Activated T-cell treated with anti-CD3 and anti-CD28 coated beads, Interleukin-2, amount 50 U/mL, for 72 hours (primary cell): ENCODE measurements at places on chromosomes 5 and 9.

DNA sequence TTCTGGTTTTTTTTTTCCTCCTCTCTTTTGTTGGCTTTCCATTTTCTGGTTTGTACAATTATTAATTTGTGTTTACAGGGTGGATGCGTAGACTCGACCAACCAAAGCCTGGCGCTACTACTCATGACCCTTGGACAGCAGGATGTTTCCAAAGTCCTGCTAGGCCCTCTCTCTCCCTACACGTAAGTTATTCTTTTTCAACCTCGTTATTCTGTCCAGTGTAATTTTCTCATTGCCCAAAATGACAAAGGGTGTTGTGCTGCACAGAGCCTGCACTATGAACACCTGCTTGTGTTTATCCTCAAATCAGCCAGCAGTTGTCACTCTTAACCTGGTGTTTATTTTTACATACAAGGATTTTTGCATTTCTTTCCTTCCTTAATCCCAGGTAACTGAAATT, 56.6 kb downstream of the RCL1 start:
- no peak for DNase-seq

DNA sequence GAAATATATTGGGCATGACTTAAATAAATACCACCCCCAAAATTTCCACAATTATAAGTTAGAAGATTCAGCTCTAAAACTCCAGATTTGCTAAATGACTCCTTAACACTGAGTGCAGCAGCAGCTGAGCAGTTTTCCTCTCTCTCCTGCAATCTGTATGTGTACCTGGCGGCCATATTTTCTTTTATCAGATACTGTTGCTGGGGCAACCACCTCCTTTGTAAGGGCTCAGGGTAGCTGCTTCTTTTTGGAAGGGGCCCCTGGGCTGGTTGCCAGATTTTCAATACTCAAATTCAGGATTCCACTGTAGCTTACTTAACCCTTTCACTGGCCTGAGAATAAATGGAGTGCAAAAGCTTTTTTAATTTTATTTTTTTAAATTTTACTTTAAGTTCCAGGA, 197.0 kb downstream of the TAF11L14 start:
- no peak for DNase-seq

GRCh38 chr5:17346811-17347210, 129.4 kb downstream of the BASP1 start:
- DNase-seq, result no peak

- DNase-seq, result no peak
Observed at GRCh38 chr5:9707732-9708462, 77.7 kb upstream of the TAS2R1 start.

DNA sequence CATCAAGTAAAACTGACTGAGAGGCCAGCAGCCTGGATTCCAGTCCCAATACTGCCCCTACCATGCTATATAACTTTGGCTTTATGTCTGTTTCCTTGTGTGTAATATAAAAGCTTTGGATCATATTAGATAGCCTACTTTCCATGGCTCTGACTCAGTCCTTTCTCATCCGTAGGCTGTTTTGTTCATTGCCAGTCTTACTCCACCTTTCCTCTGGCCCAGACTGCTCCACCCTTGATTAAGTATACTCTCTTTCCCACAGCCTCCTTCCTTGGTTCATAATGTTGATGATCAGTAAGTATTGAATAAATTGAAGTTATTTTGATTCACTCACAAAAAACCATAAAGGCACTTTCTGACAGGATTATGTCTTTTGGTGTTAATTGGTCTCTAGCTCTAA, 1.5 kb upstream of the MRPS30 start:
- DNase-seq, result no peak

DNA sequence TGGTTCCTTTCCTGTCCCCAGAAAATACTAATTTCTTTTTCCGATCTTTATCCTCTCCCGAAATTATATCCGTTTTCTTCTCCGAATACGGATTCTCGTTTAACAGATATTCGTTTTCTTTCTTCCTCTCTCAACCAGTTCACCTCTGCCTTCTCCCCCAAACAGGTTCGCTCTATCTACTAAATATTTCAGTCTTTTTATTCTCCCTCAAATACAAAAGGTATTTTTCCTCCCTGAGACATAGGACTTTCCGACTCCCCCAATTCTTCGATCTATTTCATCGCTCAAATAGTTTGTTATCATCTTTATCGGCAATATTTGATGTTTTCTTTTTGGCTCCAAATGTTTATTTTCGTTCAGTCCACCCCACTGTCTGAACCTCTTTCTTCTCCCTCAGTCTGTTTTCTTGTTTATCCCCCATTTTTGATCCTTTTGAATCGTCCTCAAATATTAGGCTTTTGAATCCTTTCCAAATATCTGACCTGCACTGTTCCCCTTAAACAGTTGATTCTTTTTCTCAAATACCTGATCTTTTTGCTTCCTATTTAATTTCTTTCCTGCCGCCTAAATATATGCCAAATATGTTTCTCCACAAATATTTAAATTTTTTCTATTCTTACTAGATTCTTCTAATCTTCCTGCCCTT, 4.4 kb downstream of the PITX1 start:
- DNase-seq, result no peak

GRCh38 chr9:99977033-99977792, 70.8 kb downstream of the STX17 start:
- no peak for DNase-seq

GRCh38 chr5:7364226-7364875, 31.6 kb upstream of the ADCY2 start:
- DNase-seq, result no peak

DNA sequence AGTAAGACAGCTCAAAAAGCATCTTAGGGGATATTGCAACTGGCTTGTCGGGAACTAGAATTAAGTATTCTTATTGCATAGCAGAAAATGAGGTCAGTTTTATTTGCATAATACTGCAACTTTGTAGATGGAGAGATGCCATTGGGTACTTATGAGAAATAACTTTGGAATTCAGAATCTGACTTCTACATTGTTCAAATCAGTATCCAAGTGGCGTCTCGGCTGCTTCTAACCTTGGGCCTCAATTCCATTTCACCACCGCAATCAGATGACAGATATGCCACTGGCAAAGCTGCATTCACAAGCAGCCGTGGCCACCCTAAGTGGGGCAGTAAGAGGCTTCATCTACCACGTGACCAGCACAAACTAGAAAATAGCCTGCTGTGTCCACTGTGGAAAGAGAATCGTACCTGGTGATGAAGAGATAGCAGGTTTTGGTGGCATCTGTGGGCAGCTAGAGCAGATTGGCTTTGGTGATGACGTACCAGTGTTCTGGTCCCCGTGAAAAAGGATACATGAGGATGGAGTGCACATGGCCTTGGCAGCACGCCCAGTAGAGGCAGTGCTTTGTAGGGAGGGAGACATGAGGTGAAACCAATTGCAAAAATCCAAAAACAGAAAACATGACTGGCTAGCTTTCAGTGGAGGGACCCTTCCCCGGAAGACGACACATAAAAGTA, 116.6 kb downstream of the KLHL3 start:
- DNase-seq, result no peak

GRCh38 chr5:138597661-138598400, 22.6 kb upstream of the HSPA9 start:
- DNase-seq, result no peak

DNA sequence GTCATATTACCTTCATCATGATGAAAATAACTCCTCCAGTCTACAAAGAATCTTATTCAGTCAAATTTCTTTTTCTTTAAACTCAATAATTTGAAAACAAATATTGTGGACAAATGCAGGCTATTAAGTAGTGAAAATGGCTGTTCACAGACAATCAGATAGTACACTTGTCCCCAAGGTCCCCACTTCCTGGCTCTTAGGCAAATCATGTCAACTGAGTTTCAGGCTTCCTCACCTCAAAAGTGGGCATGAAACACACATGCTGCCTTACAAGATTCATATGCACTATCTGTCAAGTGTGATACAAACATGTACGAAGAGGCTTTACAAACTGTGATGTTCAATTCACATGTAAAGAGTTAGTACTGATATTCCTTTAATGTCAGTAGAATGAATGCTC, 385.2 kb upstream of the SEMA6A start:
- DNase-seq, result no peak

DNA sequence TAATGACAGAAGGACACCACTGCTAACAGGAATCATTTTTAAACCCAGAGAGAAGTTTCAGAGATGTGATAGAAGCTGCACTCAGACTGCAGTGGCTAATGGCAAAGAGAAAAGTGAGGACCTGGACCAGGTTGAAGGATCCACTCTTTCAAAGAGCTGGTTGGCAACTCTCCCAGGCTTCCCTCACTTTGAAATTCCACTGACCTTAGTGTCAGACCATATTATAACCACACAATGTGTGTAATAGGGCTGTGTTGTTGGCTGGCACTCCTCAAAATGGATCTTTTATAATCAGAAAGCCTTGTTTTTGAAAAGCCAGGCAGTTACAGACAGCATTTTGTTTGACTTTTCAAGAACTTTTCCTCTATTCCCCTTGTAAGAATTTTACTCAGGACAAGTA, 280.7 kb downstream of the PRELID2 start:
- DNase-seq, result no peak

GRCh38 chr5:41721516-41721915, 148.7 kb downstream of the OXCT1 start:
- DNase-seq, result no peak

- DNase-seq, result no peak
Observed at GRCh38 chr5:169871826-169872490, 108.3 kb downstream of the INSYN2B start.

- no peak for DNase-seq
Observed at GRCh38 chr5:42870882-42871418, 59.3 kb upstream of the SELENOP start.

GRCh38 chr9:133710661-133711427, 27.3 kb downstream of the SARDH start:
- DNase-seq, result no peak

- DNase-seq, result no peak
Observed at GRCh38 chr9:71879644-71880174, 31.3 kb downstream of the ABHD17B start.

- no peak for DNase-seq
Observed at GRCh38 chr5:132760601-132761317, 13.5 kb downstream of the CCNI2 start.

DNA sequence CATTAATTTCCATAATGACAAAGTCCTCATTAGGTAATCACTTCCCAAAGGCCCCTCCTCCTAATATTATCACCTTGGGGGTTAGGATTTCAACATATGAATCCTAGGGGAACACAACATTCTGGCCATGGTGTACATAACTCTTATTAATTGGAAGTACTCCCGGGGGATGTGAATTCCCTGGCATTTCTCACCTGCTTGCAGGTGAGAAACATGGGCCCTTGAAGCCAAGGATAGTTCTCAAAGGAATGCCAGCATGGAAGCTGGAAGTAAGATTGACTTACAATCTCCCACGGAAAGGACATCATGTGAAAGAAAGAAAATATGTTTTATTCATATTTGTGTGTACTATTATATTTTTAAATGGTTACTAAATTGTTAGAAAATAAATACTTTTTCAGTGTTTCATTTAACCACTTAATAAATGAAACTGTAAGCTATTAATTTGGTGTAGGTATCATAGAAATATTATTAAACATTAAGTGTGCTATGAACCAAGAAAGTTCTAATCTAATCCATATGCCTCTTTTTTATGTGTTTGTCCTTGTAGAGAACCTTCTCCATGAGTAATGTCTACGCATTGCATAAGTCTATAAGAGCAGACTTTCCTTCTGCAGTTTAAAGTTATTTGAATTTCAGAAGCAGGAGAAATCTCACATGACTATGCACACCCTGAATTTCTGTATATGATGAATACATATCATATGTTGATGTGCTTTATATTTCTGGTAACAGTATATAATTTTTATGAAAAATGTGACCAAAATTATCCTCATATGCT, 59.4 kb downstream of the ANXA1 start:
- no peak for DNase-seq

DNA sequence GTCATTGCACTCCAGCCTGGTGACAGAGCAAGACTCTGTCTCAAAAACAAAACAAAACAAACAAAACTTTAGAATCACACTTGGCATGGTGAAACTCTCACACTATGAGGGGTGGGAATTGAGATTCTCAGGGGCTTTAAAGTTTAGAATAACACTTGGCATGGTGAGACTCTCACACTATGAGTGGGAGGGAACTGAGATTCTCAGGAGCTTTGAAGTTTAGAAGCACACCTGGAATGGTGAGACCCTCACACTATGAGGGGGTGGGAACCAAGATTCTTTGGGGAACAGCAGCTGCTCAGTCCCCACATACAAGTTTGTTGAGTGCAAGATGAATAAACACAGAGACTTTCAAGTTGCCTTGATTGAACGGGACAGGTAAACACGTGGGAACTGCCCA, 149.4 kb downstream of the HSD17B3 start:
- DNase-seq, result no peak

DNA sequence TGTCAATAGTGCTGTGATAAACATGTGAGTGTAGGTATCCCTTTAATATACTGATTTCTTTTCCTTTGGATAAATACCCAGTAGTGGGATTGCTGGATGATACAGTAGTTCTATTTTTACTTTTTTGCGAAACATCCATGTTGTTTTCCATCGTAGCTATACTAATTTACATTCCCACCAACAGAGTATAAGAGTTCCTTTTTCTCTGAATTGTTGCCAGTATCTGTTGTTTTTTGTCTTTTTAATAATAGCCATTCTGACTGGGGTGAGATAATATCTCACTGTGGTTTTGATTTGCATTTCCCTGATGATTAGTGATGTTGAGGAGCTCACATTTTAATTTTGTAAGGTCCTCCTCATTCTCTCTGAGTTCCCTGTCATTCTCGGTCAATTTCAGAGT, 71.1 kb upstream of the NFIL3 start:
- DNase-seq, result no peak

DNA sequence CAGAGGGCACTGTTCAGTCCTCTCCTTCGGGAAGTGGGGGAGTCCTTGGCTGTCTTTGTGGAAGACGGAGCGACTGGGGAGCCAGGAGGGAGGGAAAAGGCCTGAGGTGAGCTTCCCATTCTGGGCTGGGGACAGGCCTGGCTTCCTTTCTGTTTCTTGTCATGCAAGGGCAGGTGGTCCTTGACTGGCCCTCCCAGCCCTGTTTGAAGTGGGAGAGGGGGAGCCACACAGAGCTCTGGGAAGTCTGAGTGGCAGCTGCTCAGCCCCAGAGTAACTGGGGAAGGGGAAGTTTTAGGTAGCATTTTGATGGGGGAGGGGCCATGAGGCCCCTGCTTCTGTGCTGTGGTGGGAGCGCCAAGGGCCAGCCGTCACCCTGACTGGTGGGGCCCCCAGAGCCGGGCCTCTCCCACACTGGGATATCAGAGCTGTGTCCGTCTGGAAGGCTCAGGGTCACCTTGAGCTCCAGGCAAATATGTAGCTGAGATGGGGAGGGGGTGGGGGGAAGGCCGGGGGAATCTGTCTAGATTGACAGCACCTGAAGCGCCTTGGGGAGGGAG, 6.5 kb downstream of the UNC5A start:
- no peak for DNase-seq

- DNase-seq, result peak; percentile 75
Observed at GRCh38 chr5:35003018-35003957, 44.5 kb downstream of the AGXT2 start.
